ENCODE measurements at places on chromosomes 5 and 9. TPM values are rescaled to one million over a fixed set of nuclear protein-coding genes. Genes with fewer than 3 reads are reported as not detected.

The C6 gene
- not detected for total RNA-seq

- DNase-seq, result peak; percentile 94
These were observed 2.3 kb downstream of the P4HA2 start for GRCh38 chr5:132225165-132226032.

- no peak for DNase-seq
These were observed 80.7 kb upstream of the STC2 start for GRCh38 chr5:173408946-173409345.

- DNase-seq, result no peak
These were observed 84.5 kb downstream of the C5orf15 start for GRCh38 chr5:133883916-133884315.

GRCh38 chr5:132222649-132223038, 5.0 kb downstream of the P4HA2 start:
- DNase-seq, result no peak

DNA sequence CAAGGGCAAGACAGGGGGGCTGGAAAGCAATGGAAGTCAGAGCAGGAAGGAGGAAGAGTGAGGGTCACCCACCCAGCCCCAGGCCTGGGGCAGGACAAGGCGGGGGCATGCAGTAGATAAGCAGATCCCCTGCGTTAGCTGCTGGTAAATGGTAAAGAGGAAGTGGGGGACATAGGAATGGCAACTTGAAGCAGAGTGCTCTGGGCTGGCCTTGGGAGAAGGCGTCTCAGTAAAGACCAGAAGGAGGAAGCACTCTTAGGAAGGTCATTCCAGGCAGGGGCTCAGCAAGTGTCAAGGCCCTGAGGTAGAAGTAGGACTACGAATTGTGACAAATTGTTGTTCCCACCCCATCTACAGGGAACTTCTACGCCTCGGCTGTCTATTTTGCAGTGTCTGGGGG, 15.1 kb downstream of the TCOF1 start:
- DNase-seq, result no peak

The BTNL8 gene
- not detected for total RNA-seq

The PRRX2 gene
- total RNA-seq, result under 0.01 TPM

DNA sequence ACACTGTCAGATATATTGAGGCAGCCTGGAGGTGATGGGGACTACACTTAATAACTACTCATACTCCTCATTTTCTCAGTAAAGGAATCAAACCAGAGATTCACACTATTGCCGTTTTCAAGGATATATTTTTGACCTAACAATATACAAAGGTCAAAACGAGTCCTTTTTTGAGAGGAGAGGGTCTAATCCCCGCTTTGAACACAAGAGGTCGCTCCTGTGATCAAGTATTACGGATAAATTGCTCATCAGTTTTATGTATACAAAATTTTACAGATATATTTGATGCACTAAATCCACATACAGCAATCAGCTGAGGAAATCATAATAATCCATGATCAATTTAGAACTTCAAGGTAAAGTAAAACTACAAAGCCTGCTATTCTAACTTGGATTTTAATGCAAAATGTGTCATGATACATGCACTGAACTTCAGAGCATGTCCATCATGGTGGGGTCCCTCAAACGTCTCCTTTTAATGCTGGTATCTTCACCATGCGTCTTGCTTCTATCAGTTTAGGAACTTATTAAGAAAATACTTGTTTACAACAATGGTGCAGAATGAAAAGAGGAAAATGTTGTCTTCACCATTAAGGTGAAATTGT, 2.5 kb upstream of the ISL1 start:
- DNase-seq, result peak; percentile 8

- DNase-seq, result peak; percentile 54
These were observed 33.9 kb upstream of the ABCA1 start for GRCh38 chr9:104961701-104962359.

GRCh38 chr5:73387601-73388305, 60.8 kb downstream of the FOXD1 start:
- DNase-seq, result peak; percentile 38

The CCDC192 gene
- not detected for total RNA-seq

The KIF4B gene
- not detected for total RNA-seq

The ZCCHC9 gene
- 33.7 TPM for total RNA-seq

GRCh38 chr5:61918611-61919010, 387.4 kb upstream of the KIF2A start:
- no peak for DNase-seq

DNA sequence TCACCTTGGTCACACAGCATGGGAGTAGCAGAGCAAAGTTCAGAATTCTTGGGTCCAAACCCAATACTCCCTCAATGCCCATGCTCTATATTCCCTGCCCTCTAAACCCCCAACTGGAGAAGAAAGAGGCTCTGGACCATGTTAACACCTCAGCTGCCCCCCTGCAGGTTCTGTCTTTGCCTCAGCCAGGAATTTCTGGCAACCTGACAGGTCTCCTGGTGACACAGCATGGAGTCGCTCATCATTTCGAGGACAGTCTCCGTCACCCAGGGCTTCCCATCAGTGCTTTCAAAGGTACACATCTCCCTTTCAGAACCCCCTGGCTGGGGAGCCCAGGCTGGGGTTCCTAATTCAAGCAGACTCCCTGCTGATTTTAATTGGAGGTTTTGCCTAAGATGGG, 189.5 kb downstream of the BRINP1 start:
- no peak for DNase-seq

The MPDZ gene
- 46.4 TPM for total RNA-seq

The ZNF354B gene
- 10.3 TPM for total RNA-seq

GRCh38 chr5:2105141-2105540, 222.4 kb upstream of the IRX4 start:
- DNase-seq, result no peak

DNA sequence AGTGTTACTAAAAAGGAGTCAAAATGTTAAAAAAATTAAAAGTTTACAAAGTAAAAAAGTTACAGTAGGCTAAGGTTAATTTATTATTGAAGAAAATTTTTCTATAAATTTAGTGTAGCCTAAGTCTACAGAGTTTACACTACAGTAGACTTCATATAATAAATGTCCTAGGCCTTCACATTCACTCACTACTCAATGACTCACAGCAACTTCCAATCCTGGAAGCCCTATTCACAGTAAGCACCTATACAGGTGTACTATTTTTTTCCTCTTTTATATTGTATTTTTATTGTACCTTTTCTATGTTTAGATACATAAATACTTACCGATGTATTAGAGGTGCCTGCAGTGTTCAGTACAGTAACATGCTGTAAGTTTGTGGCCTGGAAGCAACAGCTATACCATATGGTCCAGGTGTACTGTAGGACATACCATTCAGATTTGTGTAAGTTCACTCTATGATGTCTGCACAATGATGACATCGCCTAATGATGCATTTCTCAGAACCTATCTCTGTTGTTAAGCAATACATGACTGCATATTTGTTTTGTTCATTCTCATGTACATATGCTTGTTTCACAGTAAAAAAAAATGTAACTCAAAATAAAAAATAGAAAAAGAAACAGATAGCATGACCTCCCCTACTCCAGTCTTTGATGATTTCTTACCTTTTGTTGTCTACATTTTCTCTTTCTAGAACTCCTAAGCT, 64.7 kb downstream of the NR3C1 start:
- DNase-seq, result peak; percentile 78

- DNase-seq, result no peak
These were observed 44.1 kb upstream of the SYNPO start for GRCh38 chr5:150596313-150596712.

GRCh38 chr5:96909003-96909402, 26.9 kb upstream of the LNPEP start:
- DNase-seq, result no peak

The FGD3 gene
- under 0.01 TPM for total RNA-seq

GRCh38 chr5:135445306-135445985, 1.7 kb downstream of the DCANP1 start:
- DNase-seq, result no peak

GRCh38 chr5:172280929-172281328, 2.6 kb downstream of the UBTD2 start:
- DNase-seq, result peak; percentile 86

The MYORG gene
- total RNA-seq, result 0.64 TPM

The PCDHB15 gene
- under 0.01 TPM for total RNA-seq

DNA sequence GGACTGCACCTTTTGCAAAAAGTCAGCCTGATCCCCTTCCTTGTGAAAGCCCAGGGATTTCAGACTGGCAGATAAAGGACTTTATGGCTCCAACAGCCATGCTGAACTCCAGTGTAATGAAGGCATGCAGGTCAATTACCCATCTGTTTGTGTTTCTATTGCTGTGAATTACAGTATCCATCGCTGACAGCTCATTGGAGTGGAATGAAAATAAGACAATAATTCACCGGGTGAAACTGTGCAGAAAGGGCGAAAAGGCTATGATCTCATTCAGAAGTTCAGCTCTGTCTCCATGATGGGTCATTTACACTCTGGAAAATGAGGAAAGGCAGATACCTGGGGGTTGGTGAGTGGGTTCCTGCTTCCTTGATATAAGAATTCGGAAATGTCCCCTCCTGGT, 148.0 kb downstream of the BRINP1 start:
- DNase-seq, result peak; percentile 1

DNA sequence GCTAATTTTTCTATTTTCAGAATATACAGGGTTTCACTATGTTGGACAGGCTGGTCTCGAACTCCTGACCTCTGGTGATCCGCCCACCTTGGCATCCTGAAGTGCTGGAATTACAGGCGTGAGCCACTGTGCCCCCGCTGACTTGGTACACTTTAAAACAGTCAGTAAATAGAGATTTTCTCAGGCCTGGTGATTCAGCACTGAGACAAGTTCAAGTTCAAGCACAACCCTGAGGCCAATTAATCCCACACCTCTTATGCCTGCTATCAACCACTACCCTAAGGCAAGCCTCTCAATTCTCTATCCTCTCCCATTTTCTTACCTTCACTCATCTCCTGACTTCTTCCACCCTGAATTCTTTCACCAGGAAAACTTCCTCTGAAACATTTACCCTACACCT, 18.9 kb downstream of the MUSK start:
- no peak for DNase-seq

- no peak for DNase-seq
These were observed 89.0 kb downstream of the UBAP2 start for GRCh38 chr9:33959725-33960124.

GRCh38 chr5:107673368-107674136, 2.8 kb upstream of the EFNA5 start:
- peak; percentile 85 for DNase-seq
